Stimulated activated CD8-positive, alpha-beta memory T cell treated with anti-CD3 and anti-CD28 coated beads, Interleukin-4, amount 100 ng/mL, for 4 hours (primary cell): ENCODE measurements at places on chromosomes 1 and 21.

GRCh38 chr1:28582248-28582615 is 9.8 kb upstream of the RAB42 start:
- no peak for DNase-seq

GRCh38 chr1:246809473-246809872 is 85.3 kb downstream of the SCCPDH start:
- no peak for DNase-seq

DNA sequence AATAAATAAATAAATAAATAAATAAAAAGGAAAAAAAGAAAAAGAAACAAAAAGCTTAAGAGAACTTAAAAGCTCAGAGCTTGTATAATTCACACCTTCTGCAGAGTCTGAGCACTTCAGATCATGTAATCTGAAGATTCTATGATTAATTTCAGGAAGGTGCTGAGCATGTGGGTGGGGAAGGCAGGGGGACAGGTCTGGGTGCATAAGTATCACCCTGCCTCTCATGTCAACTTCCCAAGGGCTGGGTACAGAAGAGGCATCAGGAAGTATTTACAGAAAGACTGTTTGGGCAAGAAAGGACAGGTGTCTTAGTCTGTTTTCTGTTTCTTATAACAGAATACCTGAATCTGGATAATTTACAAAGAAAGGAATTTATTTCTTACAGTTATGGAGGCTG is 20.4 kb upstream of the PADI2 start:
- no peak for DNase-seq

GRCh38 chr1:18397641-18398040 is 83.1 kb upstream of the KLHDC7A start:
- no peak for DNase-seq

DNA sequence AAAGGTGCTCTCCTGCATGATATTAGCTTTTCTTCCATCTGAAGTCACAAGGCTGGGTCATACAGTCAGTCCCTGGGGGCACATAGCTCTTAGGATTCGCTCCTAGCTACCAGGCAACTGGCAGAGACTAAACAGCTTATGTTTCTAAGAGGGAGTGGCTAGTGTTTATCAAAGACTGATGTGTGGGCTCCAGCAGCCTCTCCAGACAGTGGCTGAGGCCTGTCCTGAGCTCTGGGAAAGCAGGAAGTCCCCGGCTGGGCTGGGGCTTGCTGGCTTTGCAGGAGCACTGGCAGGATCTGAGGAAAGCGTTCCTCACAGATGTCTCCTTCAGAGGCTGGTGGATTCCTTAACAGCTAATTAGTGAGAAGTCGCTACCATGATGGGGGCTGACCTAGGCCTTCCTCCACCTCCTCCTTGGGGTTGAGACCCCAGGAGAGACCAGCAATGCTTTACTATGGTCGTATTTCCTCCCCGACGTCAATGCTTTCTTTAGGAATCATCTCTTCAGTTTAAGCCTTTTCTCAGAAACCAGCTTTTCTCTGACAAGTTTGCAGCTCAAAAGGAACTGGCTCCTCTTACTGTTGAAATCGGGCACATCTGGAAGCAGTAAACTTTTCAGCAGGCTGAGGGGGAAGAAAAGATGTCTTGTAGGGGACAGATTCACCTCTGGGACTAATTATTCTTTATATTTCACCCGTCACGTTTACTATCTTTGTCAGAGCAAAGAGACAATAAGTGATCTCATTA is 33.5 kb upstream of the HHAT start:
- DNase-seq: no peak

- DNase-seq: no peak
Observed at GRCh38 chr1:61639608-61640336, 85.2 kb downstream of the TM2D1 start.

DNA sequence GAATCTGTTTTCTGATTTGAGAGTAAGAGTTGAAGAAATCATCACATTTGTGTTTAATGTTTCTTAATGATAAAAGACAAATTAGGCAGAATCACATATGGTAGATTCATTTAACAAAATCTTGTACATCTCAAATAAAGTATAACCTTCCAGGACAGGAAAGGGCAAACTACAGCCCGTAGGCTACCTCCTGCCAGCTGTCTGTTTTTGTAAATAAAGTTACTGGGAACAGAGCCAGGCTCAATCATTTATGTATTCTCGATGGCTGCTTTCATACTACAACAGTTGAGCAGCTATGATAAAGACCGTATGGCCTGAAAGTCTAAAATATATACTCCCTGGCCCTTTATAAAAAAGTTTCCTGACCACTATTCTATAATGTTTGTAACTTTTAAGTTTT is 204.1 kb downstream of the COL24A1 start:
- no peak for DNase-seq

- DNase-seq: no peak
Observed at GRCh38 chr1:81304187-81304586, 496.5 kb upstream of the ADGRL2 start.

DNA sequence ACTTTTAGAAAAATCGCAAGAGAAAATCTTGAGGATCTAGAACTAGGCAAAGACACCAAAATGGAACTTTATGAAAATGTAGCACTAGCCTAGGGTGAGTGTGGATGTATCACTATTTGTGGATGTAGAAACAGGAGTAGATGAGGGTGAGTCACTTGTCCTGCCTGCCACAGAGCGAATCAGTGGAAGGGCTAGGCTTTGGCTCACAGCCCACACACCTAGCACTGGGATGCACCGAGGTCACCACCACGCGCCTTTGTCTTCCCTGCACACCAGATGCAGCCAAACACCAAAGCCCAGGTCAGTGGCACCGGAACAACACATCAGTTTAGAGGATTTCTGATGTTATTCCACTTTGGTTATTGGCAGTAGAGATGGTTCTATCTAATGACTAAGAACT is 38.2 kb downstream of the PKNOX1 start:
- DNase-seq: no peak

- no peak for DNase-seq
Observed at GRCh38 chr1:69459244-69459643, 108.5 kb upstream of the LRRC7 start.

DNA sequence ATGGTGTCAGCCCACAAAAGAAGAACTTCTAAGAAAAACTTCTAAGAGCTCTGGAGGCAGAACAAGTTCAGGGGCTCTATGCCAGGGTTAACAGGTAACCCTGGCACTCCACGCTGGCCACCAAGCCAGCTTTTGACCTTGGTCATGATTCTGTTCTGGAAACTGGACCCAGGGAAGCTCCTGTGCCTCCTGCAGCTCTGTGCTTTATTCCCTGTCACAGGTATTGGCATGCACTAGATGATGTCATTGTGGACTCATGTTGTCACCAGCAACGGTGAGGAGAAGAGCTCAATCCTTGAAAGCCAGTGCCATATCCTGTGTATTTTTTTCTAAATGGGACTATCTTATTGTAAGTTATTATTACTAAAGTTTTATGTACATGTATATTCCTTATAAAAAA is 56.7 kb upstream of the GCLM start:
- no peak for DNase-seq

DNA sequence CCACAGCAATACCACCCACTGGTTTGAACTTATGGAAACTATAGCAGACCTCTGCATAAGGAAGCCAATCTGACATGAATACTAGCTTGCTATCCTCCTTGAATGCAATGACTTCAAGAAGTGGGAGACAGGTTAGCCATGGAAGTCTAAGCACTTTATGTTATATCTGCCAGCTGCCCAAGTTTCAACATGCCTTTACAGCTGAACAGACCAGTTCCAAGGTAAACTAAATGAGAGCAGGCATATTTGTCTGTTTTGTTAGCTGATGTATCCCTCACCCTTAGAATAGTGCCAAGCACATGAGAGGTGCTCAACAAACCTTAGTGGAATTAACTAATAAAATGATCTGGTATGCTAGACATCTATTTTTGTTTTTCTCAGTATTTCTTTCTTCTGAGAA is 65.1 kb downstream of the ALG14 start:
- DNase-seq: no peak

DNA sequence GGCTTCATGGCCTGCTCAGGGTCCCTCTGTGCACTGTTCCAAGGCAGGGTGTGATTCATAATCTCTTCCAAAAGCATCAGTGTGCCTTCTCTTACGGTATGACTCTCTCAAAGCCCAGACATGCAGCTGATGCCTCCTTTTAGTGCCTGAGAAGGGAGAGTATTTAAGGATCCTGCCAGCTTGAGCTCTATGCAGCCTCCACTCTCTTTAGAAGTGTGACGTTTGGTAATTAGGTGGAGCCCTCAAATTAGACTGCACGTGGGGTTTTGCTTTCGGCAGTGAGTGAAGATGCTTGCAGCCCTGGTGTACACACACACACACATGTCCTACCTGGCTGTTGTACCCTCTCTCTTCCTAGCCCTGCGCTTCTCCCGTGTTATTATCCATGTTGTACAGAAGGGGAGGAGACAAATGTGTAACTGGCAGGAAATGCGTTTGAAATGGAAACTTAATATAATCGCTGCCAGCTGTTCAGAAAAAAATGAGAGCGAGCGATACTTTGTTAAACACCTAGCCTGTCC is 2.6 kb upstream of the C1orf174 start:
- DNase-seq: no peak

DNA sequence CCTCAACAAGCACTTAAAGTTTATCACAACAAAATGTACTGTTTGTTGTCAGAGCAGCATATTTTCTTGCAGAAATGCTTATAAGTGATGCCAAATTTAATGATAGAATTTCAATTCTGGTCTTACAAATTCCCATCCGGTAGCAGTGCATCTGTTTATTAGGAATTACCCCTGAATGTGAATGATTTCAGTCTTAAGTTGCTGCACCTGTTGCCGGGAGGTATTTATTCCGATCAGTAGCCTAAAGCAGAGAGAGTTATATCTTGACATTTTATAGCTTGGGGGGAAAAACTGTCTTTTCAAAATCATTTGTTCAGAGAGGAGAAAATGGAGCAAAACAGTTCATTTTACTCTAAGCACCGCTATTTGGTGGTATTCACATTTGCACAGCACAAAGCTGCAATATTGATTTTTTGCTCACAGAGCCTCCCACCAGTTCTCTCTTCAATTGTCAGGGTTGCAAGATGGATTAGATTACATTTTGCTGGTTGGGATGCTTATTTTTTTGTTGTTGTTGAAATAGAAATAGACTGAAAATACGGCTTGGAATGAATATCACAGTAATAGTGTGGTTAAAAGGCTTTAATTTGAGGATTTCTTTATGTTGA is 98.6 kb downstream of the ADGRL2 start:
- no peak for DNase-seq

- no peak for DNase-seq
Observed at GRCh38 chr1:235067396-235068157, 61.1 kb downstream of the TOMM20 start.

DNA sequence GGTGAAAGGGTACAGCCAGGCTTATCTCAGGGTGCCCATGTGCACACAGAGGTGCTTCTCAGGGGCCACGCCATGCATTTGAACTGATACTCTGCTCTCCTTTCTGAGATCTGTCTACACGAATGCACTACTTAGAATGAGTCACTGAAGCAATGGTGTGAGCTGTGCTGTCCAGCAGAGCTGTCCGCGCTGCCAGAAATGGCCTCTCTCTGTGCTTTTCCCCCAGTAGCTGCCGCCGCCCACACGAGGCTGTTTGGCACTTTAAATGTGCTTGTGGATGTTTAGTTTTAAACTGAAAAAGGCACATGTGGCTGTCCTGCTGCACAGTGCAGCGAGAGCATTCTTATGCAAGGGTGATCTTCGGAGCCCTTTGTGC is 87.1 kb upstream of the COL6A1 start:
- no peak for DNase-seq

DNA sequence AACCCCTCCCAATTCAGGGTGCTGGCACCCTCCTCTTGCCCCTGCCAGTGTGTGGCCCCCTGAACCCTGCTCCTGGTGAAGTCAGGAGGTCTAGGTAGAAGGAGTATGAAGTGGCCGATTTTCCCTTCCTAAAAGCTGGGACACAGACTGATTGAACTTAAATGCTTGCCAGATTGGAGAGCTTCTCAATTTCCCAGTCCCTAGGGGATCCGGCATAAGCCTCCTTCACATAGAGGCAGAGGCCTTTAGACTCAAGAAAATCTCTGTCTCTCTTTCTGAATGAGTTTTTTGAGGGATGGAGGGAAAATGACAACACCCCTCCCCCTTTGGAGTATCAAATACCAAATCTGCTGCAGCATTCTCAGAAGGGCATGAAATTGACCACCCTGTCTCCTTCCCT is 51.5 kb downstream of the SYT2 start:
- DNase-seq: no peak

DNA sequence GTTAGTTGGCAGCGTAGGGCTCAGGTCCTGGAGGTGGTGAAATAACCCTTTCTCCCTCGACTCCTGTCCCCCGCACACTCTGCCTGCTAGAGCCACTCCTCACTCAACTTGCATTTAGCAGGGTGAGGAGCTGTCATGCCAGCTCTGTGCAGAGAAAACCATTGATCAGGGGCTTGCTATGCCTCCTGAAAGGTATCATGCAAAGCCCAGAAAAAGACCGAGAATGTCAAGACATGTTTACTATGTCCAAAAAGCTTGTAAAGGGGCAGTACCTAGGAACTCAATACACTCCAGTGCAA is 18.0 kb downstream of the ALDH4A1 start:
- no peak for DNase-seq

- no peak for DNase-seq
Observed at GRCh38 chr21:15329191-15329590, 264.4 kb upstream of the NRIP1 start.

GRCh38 chr1:38533772-38534472 is 325.6 kb downstream of the RRAGC start:
- no peak for DNase-seq

DNA sequence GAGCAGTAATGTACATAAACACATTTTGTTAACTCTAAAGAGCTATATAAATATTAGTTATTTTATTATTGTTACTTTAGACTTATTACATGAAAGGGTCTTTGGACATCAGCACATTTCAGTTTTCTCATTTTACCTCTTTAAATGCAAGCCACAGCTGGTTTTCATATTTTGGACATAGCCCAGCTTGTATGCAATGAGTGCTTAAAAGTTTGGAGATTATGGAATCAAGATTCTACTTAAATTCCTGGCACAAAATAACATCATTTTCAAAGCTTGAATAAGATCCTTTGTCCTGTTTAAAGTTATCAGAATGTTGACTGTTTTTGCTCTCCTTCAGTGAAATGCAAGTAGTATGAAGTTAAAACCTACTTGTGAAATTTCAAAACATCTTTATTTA is 15.5 kb upstream of the LEPR start:
- no peak for DNase-seq

GRCh38 chr1:48960320-48960719 is 183.6 kb upstream of the BEND5 start:
- DNase-seq: no peak

- DNase-seq: no peak
Observed at GRCh38 chr1:235942979-235943575, 76.4 kb upstream of the LYST start.

- no peak for DNase-seq
Observed at GRCh38 chr1:214444182-214444939, 107.0 kb downstream of the PTPN14 start.

GRCh38 chr1:40802742-40803113 is 19.1 kb downstream of the KCNQ4 start:
- DNase-seq: no peak

GRCh38 chr1:173867141-173867752 is 542 bp downstream of the GAS5 start:
- no peak for DNase-seq

GRCh38 chr1:107879346-107879745 is 85.6 kb downstream of the VAV3 start:
- DNase-seq: no peak

- no peak for DNase-seq
Observed at GRCh38 chr1:170670802-170671628, 7.1 kb downstream of the PRRX1 start.
